ENCODE measurements at places on chromosomes 12 and 14.
A peak's percentile ranks its signal among the peaks of the same experiment; 100 is the strongest.

DNA sequence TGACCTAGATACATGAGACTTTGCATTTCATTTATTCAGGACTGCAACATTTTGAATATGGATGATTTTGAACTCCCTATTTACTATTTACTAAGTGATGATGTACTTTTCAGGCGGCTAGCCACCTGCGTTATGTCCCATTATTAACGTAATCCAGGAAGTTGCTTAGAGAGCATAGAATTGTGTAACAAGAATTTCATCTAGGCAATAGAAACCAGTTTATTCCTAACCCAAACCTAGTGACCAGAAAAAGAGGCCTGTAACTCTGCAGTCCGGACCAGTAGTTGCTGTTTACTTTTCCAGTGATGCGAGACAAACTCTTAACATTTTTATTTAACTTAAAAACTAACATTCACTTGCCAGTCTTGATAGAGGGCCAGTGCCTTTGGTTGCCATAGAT is 12.3 kb downstream of the NUDT4 start:
- no peak for DNase-seq

DNA sequence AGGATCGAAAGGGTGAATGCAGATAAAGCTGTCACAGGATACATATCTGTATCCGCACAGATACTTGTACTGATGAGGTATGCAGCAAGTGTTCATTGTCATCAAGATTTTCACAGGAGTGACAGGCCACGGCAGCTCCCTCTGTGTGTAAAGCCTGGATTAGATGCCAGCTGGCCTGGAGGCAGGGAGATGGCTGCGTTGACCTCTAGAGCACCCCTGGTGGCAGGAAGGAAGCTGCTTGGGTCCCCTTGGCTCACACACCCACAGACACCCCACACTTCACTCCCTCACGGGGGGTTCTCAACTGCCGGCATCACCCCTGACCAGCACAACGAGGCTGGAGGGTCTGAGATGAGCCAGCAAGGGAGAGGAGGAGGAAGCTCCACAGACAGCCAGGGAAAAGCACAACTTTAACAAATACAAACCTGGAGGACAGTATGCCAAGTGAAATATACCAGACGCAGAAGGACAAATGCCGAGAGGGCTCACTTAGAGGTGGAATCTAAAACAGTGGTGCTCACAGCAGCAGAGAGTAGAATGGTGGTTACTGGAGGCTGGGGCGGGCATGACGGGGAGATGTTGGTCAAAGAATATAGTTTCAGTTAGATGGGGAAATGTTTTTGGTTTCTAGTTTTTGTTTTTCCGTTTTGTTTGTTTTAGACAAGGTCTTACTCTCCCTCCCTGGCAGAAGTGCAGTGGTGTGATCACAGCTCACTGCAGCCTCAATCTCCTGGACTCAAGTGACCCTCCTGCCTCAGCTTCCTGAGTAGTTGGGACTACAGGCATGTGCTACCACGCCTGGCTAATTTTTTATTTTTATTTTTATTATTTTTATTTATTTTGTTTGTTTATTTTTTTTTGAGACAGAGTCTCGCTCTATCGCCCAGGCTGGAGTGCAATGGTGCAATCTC is 45.7 kb downstream of the TEAD4 start:
- peak; percentile 51 for DNase-seq

DNA sequence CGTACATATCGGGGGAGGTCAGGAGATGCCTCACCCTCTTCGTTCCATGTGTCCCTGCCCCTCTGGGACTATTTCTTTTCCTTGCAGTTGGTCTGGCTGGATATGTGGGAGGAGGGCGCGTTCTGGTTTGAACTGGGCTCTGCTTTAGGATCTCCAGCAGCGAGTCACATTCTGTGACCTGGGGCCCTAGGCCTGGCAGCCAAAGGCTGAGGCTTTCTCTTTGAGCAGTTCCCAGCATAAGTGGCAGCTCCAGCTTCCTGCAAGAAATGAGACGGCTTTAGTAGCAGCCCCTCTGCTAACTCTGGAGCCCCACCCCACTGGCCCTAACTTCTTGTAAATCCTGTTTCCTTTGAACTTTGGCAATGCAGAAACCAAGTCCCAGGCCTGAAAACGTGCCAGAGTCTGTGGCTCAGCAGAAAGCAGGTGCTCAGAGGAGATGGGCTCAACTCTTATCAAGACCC is 274.8 kb downstream of the DPF3 start:
- DNase-seq, result no peak

- DNase-seq, result no peak
Measured at GRCh38 chr12:96210376-96211055, 16.3 kb downstream of the ELK3 start.

- no peak for DNase-seq
Measured at GRCh38 chr12:11497995-11498394, 102.6 kb upstream of the PRB2 start.

DNA sequence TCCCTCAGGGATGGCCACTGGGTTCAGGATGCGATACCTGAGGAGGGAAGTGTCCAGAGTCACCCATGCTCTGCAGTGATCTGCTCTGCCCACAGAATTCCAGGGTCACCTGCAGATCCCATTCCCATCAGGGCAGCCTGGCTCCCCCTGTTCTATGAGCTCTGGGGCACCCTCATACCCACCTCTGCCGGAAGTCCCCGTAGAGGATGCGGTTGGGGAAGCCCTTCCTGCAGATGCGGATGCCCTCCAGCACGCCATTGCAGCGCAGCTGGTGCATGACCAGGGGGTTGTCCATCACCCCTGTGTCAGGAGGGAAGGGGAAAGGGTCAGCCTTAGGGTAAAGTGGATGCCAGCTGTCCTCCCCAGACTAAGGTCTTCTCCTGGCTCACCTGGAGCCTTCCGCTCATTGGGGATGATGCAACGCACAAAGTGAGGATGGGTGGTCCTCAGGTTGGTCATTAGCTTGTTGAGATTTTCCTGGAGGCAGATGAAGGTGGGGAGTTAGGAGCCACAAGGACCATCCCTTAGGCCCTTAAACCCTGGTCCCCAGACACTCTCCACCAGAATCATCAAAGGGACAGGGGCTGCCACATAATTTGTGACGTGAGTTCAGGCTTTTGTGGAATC is 11.2 kb downstream of the MYH6 start:
- DNase-seq, result no peak

GRCh38 chr14:65045006-65045405 is 57.3 kb downstream of the MAX start:
- no peak for DNase-seq

DNA sequence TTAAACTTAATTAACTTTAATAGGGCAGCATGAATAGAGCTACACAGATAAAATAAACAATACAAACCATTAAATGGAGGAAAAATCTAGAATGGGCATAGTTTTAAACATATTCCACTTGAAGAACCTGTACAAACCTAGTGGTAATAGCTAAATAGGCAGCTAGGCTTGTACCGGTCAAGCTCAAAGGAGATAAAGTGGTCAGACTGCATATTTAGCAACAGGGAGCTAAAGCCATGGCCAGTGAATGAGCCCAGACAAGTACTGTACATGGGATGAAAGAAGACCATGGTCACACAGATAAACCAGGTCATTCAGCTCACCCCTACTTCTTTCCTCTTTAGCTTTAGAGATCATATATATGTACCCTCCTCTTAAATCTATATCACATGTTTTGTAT is 186.6 kb upstream of the KRR1 start:
- DNase-seq, result no peak

DNA sequence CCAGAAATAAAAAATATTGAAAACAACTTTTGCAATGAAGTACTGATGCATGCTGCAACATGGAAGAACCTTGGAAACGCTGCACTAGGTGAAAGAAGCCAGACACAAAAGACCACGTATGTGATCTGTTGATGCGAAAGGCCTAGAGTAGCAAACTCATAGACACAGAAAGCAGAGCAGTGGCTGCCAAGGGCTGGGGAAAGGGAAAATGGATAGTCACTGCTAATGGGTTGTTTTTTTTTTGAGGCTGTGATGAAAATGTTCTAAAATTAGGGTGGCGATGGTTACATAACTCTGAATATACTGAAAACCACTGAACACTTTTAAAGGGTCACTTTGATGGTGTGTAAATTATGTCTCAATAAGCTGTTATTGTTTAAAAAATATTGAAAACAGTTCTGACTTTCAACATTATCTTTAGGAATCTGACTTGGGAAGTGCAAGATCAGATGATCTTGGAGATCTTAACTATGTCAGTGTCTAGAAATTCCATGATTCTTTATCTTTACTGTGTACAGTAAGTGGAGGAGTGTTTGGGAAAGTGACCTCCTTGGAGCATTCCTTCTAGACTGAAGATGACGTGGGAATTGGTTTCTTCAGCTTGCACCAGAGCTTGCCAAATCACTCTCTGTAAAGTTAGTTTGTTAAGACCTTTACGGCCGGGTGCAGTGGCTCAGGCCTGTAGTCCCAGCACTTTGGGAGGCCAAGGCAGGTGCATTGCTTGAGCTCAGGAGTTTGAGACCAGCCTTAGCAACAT is 12.4 kb downstream of the MLXIP start:
- DNase-seq, result no peak

DNA sequence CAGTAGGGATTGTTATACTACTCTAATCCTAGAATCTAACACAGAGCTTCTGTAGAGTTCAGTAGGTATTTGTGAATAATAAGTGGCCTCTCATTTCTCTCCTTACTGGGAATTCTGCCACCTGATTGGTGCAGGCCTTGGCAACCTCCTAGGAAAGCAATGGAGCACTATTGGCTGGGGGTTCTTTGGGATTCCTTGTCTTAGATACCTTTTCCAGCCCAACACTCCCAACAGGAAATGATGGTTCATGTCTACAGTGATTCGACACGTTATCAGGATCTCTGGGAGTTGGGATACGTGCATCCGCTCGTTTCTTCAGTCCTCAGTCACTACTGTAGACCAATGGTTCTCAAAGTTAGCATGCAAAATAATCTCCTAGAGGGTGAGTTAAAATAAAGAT is 67.4 kb downstream of the ELK3 start:
- DNase-seq, result no peak
